ENCODE measurements at places on chromosomes 13 and 19. TPM values are rescaled to one million over a fixed set of nuclear protein-coding genes. Genes with fewer than 3 reads are reported as not detected.

Gene ACP5
- total RNA-seq: 0.95 TPM

Gene HNRNPA1L2
- 3.3 TPM for total RNA-seq

Gene INAFM1
- 1.9 TPM for total RNA-seq

Gene NKG7
- total RNA-seq: not detected

Gene FFAR3
- total RNA-seq: not detected

Gene KLC3
- not detected for total RNA-seq

Gene CASP14
- total RNA-seq: not detected

Gene DACT3
- 4.6 TPM for total RNA-seq

Gene CABP5
- total RNA-seq: not detected

Gene KIR2DL1
- total RNA-seq: not detected

Gene PTH2
- not detected for total RNA-seq

Gene FOSB
- total RNA-seq: 0.79 TPM

Gene CD37
- not detected for total RNA-seq

Gene LRRC63
- total RNA-seq: under 0.01 TPM

Gene PROZ
- not detected for total RNA-seq

Gene FLT1
- total RNA-seq: 0.16 TPM

Gene CNN1
- 8.2 TPM for total RNA-seq

Gene IZUMO1
- not detected for total RNA-seq

Gene TPP2
- 47.6 TPM for total RNA-seq

Gene EID2
- 13.6 TPM for total RNA-seq

Gene B9D2
- total RNA-seq: 4.1 TPM

Gene ZNF30
- total RNA-seq: 3.1 TPM

Gene SIGLEC8
- not detected for total RNA-seq

Gene EXOC3L2
- total RNA-seq: 0.16 TPM
